Aorta (tissue), 5 donors: ENCODE measurements at places on chromosomes 11 and 22. TPM values are rescaled to one million over a fixed set of nuclear protein-coding genes. Genes with fewer than 3 reads are reported as not detected.

- no peaks in the 10 kb centered on the region for H3K36me3 ChIP-seq
- H3K4me3 ChIP-seq: no peak overlapping the region
- no peak overlapping the region for H3K27ac ChIP-seq
- H3K27me3 ChIP-seq: no peaks in the 10 kb centered on the region
Measured at GRCh38 chr11:35583126-35583525, 35.1 kb upstream of the FJX1 start.

DNA sequence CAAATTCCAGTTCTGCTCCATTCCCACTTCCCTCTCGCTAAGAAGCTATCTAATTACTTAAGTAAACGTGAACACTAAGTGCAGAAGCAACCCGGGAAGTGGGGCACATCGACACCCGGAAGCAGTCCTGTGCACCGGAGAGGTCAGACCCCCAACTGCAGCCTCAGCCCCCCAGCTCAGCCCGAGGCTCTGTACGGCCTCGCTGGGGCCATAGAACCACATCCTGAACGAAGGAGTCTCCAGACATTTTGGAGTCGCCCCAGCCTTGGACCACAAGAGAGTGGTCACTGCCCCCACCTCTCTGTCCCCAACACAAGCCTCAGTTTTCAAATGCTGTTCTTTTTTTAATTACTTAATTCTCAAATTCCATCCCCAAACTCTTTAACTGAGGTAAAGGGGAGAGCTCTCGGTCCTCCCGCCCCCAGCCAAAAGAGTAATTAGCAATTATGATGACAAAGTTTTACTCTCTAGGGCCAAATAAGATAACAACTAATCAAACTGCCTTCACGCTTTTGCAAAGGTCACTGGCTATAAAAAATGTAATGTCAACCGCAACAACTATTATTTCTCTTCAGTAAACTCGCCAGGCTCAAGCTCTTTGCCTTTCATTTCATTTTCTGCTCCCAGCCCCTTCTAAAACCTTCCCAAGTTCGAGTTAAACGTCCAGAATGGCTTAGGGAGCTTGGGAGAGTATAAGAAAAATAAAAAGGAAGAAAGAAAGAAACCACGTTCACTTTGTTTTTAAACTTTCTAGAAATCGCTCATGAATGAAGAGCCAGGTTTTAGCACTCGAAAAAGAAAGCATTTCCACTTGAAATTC lies 2.2 kb downstream of the PAX6 start:
- peaks cover 3% of the 10 kb centered on the region for H3K4me1 ChIP-seq
- no peaks in the 10 kb centered on the region for H3K36me3 ChIP-seq
- H3K4me3 ChIP-seq: no peak overlapping the region
- DNase-seq: no peak

- no peak for DNase-seq
- H3K27ac ChIP-seq: no peak overlapping the region
- no peak overlapping the region for H3K4me3 ChIP-seq
- no peaks in the 10 kb centered on the region for H3K36me3 ChIP-seq
Measured at GRCh38 chr11:34243600-34244464, 114.0 kb downstream of the ABTB2 start.

E2F8 gene
- total RNA-seq: 0.63 TPM

DNA sequence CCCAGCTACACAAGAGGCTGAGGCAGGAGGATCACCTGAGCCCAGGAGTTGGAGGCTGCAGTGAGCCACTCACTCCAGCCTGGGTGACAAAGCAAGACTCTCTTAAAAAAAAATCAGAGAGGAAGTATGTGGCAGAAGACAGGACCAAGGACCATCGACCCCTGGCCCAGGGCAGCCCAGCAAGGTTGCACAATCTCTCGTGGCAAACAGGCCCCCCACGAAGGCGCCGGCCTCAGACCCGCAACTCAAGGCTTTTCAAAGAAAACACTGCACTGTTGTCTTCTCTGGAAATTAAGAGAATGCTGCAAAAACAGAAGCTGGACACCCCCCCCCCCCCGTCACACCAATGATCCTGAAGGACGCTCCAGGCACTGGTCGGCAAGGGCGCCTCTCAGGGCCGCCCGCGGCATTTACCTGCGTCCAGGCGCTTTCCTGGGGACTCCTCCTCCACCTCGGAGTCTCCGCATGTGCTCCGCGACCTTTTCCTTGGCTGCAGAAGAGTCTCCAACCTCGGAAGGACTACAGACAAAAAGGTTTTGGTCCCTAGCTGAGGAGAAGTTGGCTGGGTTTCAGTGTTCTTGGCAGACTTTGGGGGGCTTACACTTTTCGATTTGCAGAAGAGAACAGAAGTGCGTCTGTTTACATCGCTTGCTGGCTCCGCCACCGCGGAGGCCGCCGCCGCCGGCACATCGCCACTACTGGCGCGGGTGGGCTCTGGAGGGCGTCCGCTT lies 40.5 kb downstream of the BRD1 start:
- no peaks in the 10 kb centered on the region for H3K27me3 ChIP-seq
- H3K4me1 ChIP-seq: no peaks in the 10 kb centered on the region
- peaks cover 5% of the 10 kb centered on the region for H3K36me3 ChIP-seq
- DNase-seq: no peak
- H3K4me3 ChIP-seq: no peak overlapping the region

DNA sequence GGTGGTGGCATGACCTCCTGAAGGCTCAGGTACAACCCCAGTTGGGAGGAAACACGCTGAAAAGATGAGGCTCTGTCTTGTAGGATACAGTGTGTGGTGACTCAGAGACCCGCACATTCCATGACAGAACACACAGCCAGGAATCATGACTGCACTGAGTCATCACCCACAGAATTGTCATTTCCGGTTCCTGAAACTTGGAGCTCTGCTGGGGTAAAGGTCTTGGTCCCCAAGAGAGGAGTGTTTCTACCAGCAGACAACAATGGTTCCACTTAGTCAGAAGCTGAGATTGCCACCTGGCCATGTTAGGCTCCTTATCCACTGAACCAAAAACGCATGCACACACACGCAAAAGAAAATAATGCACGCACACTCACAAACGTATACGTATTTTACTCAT lies 31.5 kb upstream of the CYB5R3 start:
- no peak overlapping the region for H3K27ac ChIP-seq
- H3K27me3 ChIP-seq: no peaks in the 10 kb centered on the region
- H3K36me3 ChIP-seq: no peaks in the 10 kb centered on the region
- peaks cover 2% of the 10 kb centered on the region for H3K4me1 ChIP-seq
- no peak for DNase-seq

IL17REL gene
- not detected for total RNA-seq

DNA sequence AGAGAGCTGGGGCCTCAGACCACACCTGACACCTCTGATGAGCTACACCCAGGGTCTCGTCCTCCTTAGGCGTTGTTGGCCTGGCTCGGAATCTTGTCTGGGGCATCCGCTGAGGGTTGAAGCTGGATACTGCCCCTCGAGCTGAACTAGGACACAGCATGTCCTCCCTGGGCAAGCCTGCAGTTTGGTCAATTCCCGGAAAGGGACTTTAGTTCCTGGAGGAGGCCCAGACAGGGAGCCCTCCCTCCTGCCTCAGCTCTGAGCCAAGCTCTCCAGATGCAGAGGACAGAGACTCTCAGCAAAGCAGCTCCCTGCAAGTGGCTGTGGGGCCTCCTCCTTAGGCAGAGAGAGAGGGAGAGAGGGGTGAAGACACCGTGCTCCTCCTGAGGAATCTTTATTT lies 4.9 kb downstream of the APOL3 start:
- H3K4me3 ChIP-seq: no peak overlapping the region
- H3K4me1 ChIP-seq: no peaks in the 10 kb centered on the region
- H3K36me3 ChIP-seq: no peaks in the 10 kb centered on the region
- peak; percentile 82 for DNase-seq
- H3K27ac ChIP-seq: peak overlapping the region; percentile 53

DNA sequence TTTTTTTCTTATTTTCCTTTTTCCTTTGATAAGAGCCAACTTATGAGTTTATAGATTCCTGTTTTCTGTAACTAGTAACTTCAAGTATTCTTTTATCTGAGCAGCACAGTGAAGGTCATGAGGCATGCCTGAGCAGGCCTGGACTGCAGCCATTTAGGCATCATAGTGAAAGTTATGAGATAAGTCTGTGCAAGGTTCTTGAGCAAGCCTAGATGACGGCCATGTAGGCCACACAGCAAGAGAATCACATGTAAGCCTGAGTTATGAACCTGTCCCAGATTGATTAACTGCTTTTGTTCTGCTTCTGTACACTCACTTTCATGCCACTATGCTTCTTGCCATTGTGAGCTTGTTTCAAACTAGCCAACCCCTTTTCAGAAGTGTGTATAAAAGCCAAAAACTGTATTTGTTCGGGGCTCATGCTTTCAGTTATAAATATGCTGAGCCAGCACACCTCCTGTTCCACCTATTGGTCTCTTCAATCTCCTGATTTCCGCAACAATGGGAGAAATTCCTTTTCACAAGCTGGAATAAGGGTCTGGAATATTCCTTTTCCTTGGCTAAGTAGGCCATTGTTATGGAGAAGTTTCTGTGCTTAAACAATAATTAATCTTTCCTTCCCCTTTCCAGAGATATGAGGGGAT lies 745.7 kb downstream of the FAM181B start:
- DNase-seq: no peak
- no peaks in the 10 kb centered on the region for H3K4me1 ChIP-seq
- no peak overlapping the region for H3K27ac ChIP-seq
- H3K36me3 ChIP-seq: no peaks in the 10 kb centered on the region
